HuH-7.5 (cell line): ENCODE measurements at places on chromosomes 7 and 10.

DNA sequence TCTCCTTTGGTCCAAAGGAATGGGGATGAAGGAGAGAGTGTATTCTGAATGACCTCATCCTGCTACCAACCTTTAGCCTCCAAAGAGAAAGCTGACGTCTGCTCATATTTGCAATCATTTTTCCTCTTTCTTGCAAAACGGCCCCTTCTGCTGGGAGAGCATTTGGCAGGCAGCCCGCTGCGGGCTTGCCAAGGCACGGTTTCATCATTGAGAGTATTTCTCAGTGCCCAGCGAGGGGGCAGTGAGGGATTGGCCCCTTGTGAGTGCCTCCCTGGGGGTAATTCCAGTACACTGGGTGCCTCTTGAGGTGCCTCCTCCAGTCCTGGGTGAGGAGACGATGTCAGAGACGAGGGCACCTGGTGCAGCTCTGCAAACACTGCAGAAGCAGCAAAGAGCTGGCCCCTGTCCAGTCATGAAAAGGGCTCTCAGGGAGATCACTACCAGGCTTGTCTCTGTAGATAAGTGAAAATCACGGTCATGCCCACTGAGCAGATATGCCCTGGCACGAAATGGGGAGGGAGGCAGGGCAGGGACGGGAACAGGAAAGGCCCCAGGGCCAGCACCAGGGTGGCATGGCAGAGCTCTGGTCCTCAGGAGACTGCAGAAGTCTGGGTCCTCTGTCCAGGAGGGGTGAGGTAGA is 48.7 kb upstream of the SHH start:
- DNase-seq = no peak

GRCh38 chr10:7547829-7548228 is 118.9 kb downstream of the ITIH5 start:
- DNase-seq = no peak

GRCh38 chr10:110492069-110492822 is 5.5 kb upstream of the DUSP5 start:
- no peak for DNase-seq

GRCh38 chr7:12728192-12728538 is 40.7 kb downstream of the ARL4A start:
- no peak for DNase-seq

GRCh38 chr10:3750006-3750816 is 34.8 kb downstream of the KLF6 start:
- DNase-seq = no peak

DNA sequence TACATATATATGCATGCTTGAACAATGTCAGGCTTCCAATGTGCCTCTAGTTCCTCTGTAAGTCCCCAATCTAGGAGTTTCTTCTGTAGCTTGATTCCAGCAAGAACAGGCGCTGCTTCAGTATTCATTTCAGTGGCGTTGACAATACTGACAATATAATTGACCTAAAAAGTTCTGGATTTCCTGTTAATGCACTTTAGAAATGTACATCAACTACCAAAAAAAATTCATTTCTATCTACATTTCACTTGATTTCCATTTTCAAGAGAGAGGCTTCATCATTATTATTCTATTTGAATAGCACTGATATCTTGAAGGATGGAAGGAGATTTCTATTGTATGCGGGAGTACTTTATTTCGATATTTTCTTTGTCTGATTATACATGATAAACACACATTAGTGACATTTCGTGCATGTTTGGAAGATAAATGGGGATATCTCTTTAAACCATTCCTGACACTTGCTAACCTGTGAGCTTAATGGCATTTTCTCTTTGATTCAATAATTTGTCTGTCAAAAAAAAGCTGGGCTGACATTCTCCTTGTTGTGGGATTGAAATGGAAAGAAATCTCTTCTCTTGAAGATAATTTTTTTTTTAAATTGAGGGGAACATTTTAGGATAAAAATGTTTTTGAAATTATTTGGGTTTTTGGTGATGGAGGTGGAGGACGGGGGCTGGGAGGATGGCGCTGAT is 568.2 kb downstream of the LRMDA start:
- DNase-seq = no peak

DNA sequence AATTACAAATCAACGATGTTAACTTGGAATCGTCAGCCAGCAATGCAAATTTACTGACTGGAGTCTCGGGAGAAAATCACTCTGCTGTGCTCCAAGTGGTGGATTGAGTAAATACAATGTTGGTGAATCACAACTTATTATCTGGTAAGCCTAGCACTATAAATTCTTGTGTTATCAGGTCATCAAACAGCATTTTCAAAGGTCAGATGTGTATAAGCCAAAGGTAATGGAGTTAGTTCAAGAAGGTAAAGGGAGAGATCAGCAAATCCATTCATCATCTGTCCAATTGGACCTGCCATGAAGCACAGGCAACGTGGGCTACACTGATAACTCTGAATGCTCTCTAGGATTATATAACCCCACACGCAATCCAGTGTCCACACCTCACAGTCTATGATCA is 13.9 kb downstream of the CUBN start:
- no peak for DNase-seq

- peak; percentile 37 for DNase-seq
Measured at GRCh38 chr10:92727550-92727949, 37.8 kb downstream of the HHEX start.

- DNase-seq = no peak
Measured at GRCh38 chr7:121076350-121077164, 88.0 kb downstream of the CPED1 start.

DNA sequence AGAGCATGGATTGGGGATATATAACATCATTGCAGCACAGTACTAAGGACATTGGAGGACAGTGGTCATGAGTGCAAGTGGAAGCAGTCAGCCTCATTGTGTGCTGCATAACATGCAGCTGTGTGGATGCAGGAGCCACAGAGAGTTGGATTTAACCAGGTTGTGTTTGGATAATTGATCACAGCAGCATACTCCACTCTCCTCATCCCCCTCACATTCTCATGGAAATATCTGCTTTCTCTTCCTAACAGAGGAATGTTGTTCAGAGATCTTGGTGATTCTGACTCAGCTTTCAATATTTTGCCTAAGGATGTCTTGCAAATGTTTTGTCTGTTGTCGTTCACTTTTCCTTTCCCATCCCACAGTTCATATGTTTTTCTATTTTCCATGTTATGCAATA is 31.8 kb upstream of the LSM8 start:
- DNase-seq = no peak

DNA sequence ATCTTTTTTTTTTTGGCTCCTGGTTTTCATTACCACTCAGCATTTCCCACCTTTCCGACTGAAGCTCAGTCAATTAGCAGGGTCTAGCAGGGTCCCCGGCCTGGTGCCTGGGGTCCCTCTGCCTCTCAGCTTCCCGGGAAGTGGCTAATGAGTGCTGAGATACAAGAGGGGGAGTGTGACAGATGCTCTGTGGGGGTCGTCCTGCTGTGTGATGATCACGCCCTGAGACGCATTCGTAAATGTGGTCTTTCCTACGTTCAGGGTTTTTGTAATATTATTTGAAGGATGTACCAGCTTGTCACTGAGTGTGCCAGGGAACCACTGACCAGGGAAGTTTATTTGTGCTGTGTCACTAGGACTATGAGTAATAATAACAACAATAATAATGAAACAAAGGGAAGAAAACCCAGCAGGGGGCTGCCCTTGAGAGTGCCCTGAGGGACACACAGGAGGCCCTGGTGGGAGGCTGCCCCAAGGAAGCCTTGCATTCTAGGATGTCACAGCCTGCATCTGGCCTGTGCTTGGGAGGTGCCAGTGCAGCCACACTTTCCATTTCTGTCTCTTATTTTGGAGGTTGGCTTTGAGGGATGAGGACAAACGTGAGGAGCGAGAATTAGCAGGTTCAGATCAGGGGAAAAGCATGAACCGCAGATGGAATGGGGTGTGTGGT is 337.8 kb downstream of the ADARB2 start:
- DNase-seq = no peak

DNA sequence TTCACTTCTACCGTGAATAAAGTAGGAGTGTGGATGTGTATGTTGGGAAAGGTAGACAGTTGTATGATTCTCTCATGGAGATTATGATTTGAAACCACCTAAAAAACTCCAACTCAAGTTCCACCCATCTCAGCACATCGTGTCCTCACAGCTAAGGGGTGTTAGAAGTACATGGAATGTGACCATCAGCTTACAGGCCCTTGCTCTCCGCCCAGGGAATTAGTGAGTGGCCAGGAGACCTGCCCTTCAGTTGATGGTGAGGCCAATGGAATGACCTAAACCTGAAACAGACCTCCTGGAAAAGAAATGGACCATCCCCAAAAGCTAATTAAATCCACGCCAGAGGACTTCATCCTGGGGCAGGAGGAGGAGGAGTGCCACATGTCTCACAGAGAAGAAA is 2.1 kb upstream of the WNT2 start:
- DNase-seq = no peak

GRCh38 chr7:7897949-7898515 is 70.6 kb upstream of the GLCCI1 start:
- DNase-seq = no peak

GRCh38 chr7:70810558-70811139 is 321.3 kb upstream of the GALNT17 start:
- DNase-seq = no peak

DNA sequence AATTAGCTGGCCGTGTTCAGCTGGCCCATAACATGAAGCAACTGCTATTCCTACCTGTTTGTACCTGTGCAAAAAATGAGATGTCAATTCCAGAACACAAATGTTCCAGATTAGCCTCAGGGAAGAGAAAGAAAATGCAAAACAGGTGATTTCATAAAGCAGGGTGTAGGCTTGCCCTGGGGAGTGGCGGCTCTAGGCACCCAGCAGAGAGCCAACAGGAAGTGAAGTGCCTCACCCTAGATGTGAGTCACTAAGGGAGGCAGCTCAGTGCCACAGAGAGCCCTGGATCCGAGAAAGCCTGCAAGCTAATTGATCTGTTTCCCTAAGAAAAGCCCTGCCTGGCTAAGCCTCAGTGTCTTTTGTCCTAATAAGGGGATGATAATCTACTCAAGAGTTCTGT is 240.0 kb downstream of the ARHGAP21 start:
- DNase-seq = peak; percentile 27

DNA sequence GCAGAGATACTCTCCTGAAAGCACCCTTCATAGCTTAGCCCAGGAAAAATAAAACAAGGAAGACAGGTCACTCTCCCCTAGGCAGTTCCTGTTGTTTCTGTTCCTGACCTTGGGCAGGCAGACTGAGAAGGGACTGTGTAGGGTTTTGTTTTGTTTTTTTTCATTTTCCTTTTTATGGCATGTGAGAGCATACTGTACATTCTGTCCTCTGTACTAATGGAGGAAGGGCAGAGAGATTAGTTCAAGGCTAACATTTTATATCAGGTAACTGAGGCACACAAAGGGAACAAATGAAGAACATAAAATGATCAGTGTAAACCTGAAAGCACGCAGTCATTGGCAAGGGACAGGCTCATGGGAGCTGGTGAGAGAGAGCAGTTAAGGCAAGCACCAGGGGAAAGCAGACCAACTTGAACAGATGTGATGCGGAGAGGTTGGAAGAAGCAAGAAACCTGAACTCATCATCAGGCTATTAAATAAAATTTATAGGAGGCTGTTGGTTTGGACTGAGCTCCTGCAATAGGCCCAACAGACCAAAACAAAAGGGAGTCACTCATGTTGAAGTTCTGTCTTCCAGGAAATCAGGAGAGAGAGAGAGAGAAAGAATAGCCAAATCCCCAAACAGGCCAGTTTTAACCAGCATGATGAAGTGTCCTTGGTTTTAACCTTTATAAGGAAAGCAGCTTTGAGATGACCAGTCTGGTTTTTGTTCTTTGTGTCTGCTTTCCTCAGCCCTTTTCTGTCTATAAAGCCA is 34.1 kb upstream of the PDCD4 start:
- no peak for DNase-seq

DNA sequence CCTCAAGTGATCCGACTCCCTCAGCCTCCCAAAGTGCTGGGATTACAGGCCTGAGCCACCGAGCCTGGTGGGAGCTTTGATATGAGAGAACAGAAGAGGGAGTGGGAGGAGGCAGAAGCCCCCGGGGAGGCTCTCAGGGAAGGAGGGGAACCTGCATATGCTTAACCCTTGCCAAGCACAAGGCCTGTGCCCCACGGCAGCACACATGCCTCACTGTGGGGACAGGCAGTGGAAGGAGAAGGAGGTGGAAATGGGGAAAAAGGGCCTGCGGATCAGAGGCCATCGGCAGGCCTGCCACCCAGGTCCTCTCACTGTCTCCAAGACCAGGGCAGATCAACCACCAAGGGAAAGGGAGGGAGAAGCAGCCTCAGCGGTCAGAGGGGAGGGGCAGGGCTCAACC is 7.2 kb upstream of the GRID1 start:
- DNase-seq = no peak

- DNase-seq = no peak
Measured at GRCh38 chr10:121113385-121113696, 262.2 kb downstream of the WDR11 start.
